ENCODE measurements at places on chromosomes 16 and 17.

DNA sequence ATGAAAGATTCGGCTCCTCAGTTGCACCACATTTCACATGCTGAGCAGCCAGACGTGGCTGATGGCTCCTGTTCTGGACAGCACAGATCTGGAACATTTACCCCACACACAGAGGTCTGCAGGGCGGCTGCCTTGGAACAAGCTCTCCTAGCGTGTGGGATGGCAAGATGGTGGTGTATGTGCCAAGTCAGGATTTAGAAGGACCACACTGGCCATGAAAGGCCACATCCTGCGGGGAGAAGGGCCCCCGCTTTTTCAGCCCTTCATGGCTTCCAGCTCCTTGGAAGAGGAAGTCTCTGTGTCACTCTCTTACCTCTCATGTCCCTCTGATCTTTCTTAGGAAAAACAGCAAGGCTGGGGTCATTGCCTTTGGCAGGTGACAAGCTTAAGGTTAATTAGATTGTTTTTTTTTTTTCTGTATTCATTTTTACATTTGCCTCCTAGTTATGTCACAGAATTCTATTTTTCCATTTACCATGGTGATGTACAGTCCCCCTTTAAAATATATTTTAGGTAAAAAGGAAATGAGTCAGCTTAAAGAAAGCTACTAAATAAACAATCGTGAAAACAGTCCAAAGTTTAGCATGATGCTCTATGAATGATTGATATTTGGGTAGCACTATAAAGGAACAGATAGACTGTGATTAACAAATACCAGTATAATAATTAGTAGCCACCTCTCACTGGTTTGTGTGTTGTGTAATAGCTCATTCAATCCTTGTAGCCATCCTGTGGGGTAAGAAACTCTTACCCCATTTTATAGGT, 396.6 kb downstream of the CPPED1 start:
- DNase-seq, result no peak

DNA sequence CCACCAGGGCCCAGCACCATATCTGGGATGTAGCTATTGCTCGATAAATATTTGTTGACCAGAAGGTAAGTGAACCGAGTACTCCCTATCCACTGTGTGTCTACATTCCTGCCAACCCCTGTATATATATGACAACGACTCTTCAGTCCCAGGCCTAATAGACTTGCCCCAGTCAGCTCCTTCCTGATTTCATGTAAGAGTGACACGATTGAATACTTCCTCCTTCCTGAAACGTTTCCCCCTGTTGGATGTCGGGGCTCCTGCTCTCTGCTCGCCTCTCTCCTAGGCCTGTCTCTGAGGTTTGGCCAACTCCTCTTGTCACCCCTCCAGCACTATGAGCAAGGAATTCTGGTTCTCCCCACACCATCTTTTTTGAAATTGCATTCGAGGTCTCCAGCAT, 178.9 kb downstream of the PRKCA start:
- no peak for DNase-seq

GRCh38 chr16:57593990-57594389, 34.4 kb upstream of the ADGRG1 start:
- DNase-seq, result no peak

DNA sequence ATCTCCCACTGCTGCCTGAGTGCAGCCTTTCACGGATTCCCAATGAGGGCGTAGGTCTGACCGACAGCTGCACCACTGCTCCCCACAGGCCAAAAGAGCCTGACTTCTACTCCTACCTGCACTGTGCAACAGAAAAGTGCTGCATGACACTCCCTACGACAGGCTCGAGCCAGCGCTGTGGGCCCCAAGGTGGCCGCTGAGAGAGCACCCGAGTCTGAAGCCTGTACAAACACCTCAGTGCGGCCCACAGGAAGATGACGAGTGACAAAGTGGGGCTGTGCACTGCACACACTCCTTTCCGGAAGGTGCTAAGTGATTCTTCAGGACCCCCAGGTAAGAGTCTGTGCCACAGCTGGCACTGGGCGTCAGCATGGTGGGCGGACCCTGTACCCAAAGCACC, 41.2 kb downstream of the FANCA start:
- DNase-seq, result no peak

GRCh38 chr17:48373130-48373830, 56.7 kb downstream of the SKAP1 start:
- no peak for DNase-seq
